Tongue (tissue), 3 donors: ENCODE measurements at places on chromosomes 7 and 10. TPM values are rescaled to one million over a fixed set of nuclear protein-coding genes. Genes with fewer than 3 reads are reported as not detected.

The MYH16 gene
- total RNA-seq: not detected

The DENND2A gene
- 29.6 TPM for total RNA-seq

The TUBAL3 gene
- total RNA-seq: 0.31 TPM

The MSMB gene
- total RNA-seq: not detected

The FOXI2 gene
- not detected for total RNA-seq

The POLR3A gene
- 23.6 TPM for total RNA-seq

The DPP6 gene
- 5.1 TPM for total RNA-seq

The UNCX gene
- total RNA-seq: not detected

The PDE6C gene
- not detected for total RNA-seq

The AZGP1 gene
- 51.0 TPM for total RNA-seq

The PNLIPRP3 gene
- not detected for total RNA-seq

The PLCE1 gene
- 20.3 TPM for total RNA-seq

DNA sequence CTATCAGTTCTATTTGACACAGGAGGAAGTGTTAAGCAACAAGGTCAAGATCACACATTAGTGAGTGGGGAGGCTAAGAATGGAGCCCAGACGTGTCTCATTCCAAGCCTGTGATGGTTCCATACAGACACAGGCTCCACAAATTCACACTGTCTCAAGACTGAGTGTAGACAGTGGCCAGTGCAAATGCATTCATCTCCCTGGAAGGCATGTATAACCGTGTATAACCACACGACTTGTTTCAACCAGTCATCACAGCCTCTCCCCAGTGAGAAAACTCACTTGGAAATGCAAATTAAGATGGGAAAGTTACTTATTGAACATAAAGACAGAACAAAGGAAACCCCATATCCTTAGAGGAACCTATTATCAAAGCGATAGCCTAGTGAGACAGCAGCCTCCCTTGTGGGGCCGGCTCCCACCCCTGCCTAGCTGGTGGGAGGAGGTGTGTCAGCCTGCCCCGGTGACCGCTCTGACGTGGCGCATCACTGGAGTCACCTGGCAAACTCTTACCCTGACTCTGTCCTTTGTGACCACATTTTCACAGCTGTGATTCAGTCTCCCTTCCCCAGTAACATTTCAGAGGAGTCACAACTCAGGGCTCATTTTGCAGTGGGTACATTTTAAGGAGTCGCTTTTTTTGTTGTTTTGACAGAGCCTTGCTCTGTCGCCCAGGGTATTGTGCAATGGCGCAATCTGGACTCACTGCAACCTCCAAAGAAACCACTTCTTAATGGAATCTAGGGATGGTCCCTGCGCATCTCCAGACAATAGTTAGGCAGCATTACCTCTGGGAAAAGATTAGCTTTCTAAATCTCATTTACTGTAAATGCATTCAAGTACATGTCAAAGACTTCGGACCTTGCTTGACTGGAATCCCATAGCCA, 126.6 kb upstream of the PARD3 start:
- no peak for DNase-seq

- DNase-seq: peak; percentile 45
Observed at GRCh38 chr7:124171068-124171467, 138.2 kb upstream of the TMEM229A start.

GRCh38 chr7:42170724-42171123, 66.3 kb downstream of the GLI3 start:
- DNase-seq: no peak

GRCh38 chr7:139241258-139241657, 10.2 kb downstream of the UBN2 start:
- DNase-seq: no peak

DNA sequence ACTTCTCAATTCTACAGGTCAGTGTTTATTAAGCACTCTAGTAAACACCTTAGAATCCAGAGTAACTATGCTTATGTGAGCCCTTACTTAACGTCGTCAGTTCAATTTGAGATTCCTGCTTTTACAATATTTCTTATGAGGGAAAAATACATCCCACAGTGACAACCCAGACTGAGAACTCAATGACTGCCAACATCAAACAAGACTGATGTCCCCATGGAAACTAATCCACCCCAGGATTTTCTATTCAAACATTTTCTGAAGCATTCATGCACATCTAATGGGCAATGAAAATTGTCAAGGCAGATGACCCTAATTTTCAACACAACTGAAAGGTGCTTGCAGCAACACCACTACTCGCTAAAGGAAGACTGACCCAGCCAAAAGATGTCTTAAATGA, 67.0 kb downstream of the ATE1 start:
- peak; percentile 11 for DNase-seq

DNA sequence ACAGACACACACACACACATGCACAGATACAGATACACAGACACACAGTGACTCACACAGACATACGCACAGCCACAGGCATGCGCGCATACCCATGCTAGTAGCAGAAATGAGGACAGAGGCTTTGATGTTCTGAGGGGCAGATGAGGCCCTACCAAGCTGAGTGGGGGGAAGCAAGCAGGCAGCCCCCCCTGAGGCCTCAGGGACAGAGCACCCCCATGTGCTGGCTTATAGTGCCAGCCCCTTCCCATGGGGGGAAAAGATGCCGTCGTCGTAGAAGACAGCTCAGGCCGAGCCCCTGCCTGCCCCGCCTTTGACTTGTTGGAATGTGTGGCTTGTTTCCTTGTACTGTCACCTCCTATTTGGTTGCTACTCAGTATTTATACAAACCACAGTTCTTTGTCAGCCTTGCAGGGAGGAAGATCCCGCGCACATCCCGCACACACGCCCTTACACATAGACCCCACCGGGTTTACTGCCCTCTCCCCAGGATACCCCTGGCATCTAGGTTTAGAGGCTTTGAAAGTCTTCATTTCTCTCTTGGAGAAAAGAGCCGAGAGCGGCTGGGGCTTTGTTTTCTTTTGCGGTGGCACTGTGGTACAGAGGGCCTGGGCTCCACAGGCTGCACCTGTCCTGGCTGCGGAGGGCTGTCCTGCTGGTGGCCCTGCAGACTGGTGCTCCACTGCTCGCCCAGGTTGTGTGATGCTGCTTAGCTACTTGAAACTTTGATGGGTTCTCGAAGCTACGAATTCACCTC, 112.5 kb downstream of the DOCK1 start:
- DNase-seq: no peak

- peak; percentile 94 for DNase-seq
Observed at GRCh38 chr7:55427800-55428199, 62.7 kb downstream of the LANCL2 start.

GRCh38 chr10:124003481-124003870, 89.9 kb downstream of the CHST15 start:
- DNase-seq: no peak

DNA sequence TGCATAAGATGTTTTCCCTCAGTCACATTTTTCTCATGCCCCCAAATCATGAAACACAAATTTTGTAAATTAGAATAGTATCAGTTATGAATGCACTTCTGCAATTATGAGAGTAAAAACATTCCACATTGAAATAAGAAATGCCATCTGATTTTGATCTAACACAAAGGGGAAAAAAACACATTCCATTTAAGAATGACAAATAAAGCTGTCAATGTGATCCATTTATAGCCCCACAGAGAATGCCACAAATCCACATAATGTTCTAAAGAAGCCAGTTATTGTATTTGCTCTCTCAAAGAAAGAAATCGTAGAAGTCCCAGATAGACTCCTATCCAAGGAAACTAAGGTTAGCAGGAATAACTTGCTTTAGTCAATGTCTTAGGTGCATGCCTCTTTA, 48.7 kb upstream of the RHOBTB1 start:
- DNase-seq: no peak

GRCh38 chr10:60429084-60429849, 39.6 kb upstream of the ANK3 start:
- DNase-seq: no peak

DNA sequence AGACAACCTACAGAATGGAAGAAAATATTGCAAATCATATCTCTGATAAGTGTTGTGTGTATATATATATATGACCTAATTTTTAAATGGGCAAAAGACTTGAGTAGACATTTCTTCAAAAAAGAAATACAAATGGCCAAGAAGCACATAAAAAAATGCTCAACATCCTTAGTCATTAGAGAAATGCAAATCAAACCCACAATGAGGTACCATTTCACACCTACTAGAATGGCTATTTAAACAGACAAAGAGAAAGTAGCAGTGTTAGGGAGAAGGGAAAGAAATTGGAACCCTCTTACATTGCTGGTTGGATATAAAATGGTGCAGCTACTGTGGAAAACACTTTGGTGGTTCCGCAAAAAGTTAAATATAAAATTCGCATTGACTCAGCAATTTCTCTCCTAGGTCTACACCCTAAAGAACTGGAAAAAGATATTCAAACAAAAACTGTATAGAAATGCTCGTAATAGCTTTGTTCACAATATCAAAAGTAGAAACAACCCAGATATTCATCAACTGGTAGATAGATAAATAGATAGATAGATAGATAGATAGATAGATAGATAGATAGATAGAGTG, 16.3 kb downstream of the ACSL5 start:
- DNase-seq: no peak

DNA sequence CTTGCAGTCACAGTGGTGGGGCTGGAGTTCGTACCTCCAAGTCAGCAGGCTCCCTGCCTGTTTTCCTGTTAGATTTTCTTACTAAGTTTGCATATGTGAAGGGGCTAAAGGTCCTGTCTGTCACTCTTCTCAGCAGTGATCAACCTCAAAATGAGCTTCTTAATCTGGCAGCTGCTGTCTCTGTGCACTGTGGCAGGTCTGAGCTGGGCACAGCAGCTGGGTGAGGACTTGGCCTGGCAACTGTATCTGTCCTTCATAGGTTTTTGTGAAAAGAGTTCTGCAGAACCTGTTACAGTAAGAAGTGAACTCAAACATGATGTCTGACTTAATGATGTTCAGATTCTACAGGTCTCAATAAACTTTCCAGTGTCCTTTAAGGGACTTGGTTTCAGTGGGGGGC, 31.3 kb upstream of the GJD4 start:
- peak; percentile 61 for DNase-seq

DNA sequence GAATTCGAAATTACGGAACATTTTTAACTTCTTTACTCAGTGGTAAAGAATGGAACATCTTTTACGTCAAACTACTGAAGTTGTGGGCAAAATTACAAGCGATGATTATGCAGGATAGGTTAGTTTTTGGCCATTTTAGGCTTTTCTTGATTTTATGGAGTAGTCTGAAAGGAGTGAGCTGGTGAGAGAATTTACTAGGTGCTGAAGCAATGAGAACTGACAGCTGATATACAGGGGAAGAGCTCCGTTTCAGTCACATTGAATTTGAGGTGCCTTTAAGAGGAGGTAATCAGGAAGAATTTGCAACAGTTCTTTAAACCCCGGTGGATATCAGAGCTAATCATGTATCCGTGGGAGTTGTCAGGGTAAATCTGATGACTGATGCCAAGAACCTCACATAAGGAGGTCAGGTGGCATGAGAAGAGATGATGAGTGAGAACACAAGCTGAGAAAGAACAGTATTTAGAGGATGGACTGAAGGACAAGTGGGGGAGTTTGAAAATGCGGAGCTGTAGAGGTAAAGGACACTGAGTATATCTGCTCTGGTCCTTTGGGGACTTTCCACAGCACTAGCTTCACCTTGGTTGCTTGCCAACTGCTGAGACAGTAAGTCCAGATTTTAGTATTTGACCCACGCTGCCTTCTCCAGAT, 104.3 kb downstream of the AHR start:
- no peak for DNase-seq

DNA sequence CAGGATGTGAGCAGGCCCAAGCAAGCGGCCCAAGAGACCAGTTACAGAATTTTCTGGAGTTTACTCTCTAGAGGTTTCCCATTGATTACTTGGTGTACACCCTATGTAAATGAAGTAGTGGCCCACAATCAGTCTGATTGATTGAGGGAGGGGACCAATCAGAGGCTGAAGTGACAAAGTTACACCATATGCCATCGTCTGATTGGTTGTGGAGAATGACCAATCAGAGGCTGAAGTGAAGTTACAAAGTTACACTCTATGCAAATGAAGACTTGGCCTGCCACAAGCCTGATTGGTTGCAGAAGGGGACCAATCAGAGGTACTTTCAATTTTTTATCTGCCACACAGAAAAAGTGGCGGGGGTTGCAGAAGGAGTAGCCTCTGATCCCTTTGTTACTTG, 83.7 kb downstream of the KIF20B start:
- DNase-seq: no peak
